M059J (cell line): ENCODE measurements at places on chromosomes 16 and 17.
A peak's percentile ranks its signal among the peaks of the same experiment; 100 is the strongest.

- no peak for DNase-seq
Observed at GRCh38 chr16:12262454-12263180, 286.1 kb downstream of the SNX29 start.

GRCh38 chr17:65978871-65979270, 213.1 kb downstream of the CEP112 start:
- no peak for DNase-seq

GRCh38 chr17:68290268-68290954, 516 bp downstream of the SLC16A6 start:
- DNase-seq = peak; percentile 35

DNA sequence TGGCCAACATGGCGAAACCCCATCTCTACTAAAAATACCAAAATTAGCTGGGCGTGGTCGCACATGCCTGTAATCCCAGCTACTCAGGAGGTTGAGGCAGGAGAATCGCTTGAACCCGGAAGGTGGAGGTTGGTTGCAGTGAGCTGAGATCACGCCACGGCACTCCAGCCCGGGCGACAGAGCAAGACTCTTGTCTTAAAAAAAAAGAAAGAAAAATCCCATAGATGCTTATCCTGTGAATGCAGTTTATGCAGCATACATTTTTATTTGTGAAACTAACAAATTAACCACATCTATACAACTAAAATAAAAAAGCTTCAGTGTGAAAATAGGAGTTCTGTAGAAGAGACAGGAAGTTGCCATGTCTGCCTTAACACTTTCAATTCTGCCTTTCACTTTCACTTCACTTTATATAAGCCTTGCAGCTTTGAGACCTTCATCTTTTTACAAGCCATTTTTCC, 7.1 kb downstream of the IGSF6 start:
- peak; percentile 21 for DNase-seq

- DNase-seq = peak; percentile 38
Observed at GRCh38 chr16:84898447-84898846, 78.7 kb downstream of the CRISPLD2 start.

DNA sequence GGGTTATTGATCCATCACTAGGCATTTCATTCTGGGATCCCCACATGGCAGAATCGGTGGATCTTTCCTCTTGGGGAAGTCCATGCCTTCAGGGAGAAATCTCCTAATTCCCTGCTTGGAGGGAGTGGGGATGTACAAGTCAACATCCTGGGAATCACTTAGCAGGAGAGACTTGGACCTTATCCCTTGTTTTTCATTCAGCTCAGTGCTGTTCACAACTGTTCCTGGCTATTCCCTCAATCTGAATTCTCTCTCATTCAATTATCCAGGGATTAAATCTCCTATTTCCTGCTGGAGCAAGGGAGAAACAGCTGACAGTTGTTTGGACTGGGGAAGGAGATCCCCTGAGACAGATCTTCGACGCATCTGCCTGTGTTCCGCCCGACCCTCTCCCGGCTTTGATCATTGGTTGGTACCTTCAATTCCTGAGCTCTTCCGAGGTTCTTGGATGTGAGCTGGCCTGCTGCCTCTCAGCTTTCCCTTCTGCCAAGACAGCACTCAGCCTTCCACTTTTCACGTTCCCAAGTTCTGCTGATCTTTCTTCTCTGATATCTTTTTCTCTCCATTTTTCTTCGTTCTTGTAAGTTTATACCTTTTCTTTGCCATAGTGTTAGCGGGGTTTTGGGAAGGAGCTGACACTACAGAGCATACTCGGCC, 115.4 kb upstream of the GNAO1 start:
- no peak for DNase-seq

GRCh38 chr16:14329727-14330350, 258.7 kb downstream of the MRTFB start:
- no peak for DNase-seq

- DNase-seq = no peak
Observed at GRCh38 chr17:32798938-32799337, 78.0 kb downstream of the MYO1D start.

- no peak for DNase-seq
Observed at GRCh38 chr17:31444026-31444425, 52.6 kb downstream of the RAB11FIP4 start.
